ENCODE measurements at places on chromosomes 2 and 18. TPM values are rescaled to one million over a fixed set of nuclear protein-coding genes. Genes with fewer than 3 reads are reported as not detected.

DNA sequence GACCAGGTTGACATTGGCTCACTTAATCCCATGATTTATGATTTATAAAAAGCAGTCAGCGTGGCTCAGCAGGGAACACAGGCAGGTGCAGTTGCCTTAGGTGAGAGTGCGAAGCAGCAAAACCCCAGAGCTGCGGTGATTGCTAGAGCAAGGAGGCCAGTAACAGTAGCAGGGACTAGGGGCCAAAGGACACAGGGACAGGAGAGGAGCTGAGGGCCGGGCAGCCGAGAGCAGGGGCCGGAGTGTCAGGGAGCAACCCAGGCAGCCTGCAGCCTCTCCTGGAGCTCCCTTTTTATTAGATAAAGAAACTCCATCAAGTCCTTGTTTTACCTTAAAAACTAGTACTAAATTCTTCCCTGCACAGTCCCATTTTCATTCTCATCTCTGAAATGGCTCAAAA is 4.3 kb downstream of the MC2R start:
- DNase-seq = no peak

DNA sequence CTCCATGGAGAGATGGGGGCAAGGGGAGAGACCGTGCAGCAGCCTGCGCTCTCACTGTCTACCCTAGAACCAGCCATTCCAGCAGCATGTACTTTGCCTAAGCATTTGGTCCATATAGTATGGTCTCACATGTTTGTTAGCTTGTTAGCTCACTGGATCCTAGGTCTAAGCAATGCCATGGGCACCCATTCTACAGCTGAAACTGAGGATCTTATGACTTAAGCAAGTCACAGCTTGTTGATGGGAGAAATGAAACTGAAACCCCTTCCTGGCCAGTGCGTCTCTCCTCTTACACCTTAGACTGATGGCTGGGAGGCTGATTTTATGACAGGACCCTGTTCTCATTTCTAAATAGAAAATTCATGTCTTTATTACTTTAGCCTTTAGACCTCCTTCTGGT is 90.1 kb downstream of the EPAS1 start:
- no peak for DNase-seq

ITGA4 gene
- total RNA-seq = 1.4 TPM

DNA sequence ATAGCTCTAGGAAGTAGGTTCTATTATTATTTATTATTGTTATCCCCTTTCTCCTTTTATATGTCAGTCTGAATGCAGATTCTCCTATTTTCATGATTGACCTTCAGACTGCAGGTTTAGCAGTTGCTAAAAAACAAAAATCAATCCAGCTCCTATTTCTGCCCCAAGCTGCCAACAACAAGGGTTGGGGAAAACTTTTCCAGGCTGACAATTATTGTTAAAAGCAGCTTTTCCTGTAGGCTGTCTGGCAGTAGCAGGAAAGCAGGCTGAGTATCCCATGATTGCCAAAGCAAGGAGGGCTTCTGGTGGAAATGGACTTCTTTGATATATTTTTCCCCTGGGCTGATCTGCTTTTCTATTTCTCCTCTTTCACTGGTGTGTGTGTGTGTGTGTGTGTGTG is 78.0 kb upstream of the CTLA4 start:
- no peak for DNase-seq

ITGA6 gene
- 30.0 TPM for total RNA-seq

DNA sequence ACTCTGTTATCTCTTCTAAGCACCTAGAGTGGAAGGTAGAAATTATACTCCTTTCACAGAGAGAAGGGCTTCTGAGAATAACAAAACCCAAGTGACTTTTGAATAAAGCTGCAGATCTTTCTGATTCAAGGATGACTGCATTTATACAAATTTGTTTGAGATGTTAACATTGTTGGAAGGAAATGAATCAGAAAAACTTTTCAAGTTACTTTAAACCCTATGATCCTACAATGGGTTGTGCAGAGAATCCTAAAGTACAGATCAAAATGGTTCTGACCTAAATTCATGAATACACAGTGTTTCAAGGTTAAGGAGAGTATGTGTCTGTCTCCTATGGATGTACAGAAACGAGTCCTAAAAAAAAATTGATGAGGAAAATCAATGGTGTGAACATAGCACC is 1.8 kb downstream of the RFTN2 start:
- no peak for DNase-seq

UPP2 gene
- total RNA-seq = not detected

- DNase-seq = no peak
These were observed 124.8 kb downstream of the TTC32 start for GRCh38 chr2:19776941-19777514.

INHBB gene
- total RNA-seq = 1.4 TPM

DNA sequence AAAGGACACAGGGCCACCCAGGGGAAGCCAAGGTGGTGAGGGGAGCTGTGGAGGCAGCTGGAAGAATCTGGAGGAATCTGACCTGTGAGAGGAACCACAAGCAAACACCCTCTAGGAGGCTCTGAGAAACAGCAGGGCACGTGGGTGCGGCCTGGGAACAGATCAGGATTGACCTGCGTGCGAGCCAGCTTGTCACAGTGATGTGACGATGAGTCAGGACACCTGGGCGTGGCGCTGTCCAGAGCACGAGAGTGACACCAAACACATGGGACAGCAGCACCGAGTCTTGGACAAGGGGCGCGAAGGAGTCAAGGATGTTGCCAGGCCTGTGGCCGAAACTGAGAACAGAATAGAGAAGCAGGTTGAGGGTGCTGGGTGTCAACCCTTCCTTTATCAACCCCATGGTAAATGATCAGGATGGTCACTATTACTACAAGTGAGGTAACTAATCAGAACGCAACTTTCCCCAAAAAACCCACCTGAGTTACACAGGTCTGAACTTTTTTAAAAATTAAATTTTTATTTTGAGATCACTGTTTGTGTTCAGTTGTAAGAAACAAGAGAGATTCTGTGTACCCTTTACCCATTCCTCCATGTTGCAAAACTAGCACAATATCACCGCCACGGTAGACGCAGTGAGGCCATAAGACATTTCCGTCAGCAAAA is 637 bp upstream of the SFT2D3 start:
- DNase-seq = peak; percentile 82

DNA sequence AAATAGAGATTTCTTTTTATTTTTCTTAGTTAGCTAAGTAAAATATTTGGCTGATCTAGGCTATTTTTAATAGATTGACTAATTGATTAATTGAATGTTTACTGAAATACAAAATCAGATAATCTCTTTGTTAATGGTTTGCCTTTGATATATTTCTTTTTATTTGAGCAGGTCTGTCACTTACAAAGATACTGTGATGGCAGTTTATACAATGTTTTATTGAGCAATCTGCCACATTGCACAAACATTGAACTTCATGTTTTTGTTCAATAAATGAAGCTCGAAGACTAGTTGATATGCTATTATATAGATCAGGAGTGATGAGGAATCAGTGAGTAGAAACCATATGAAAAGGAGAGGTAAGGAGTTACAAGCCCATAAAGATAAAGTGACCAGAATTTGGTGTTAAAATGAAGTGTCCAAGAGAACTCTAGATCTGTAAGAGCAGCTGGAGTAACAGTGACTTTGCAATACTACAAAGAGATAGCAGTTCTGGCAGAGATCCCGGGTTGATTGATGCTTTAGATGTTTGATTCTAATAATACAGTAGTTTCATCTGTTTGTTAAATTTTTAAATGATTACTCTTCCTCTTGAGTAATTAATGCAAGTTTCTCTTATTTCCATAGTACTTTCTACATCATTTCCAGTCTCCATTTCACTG is 574.2 kb downstream of the CCDC85A start:
- DNase-seq = no peak

GRCh38 chr2:15049096-15049993 is 416.8 kb downstream of the LRATD1 start:
- DNase-seq = no peak

DNA sequence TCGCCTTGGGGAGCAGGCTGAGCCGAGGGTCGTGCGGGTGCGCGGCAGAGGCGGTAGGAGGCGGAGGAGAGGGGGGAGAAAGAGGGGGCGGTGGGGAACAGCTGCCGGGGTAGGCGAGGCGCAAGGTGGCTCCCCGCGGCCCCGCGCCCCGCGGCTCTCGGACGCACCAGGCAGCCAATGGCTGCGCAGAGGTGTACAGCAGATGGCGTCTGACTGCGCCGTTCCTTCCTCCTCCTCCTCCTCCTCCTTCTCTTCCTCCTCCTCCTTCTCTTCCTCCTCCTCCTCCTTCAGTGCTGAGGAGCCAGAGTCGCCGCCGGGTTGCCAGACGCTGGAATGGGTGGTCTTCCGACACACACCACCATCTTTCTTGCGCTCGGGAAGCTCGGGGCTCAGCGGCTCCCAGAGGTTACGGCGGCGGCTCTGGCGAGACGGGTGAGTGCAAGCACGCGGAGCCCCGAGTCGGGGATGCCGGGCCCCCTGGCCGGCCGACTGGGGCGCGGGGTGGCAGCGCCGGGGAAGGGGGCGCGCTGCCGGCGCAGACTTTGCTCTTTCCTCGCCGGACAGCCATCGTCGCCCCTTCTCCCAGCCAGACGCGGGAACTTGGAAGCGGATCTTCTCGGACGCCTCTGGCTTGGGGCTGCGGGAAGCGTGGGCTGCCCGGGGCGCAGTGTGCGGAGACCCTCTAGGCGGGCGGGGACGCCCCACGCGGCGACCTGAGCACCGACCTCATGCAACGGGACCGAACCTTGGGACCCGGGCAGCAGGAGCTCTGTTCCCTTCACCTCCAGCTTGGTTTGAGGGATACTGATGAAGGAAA is at the start of gene THSD7B:
Gene THSD7B, plus strand, starts transcription at position 290 of the 817 bp plus-strand sequence. CDS start 116,634 bp downstream, outside the sequence.
- DNase-seq = peak; percentile 59

BBS5 gene
- total RNA-seq = 8.3 TPM

SLC4A3 gene
- total RNA-seq = 344 TPM

DNAH6 gene
- total RNA-seq = 0.26 TPM

RAX gene
- total RNA-seq = not detected

- peak; percentile 74 for DNase-seq
These were observed 14.6 kb upstream of the ACOXL start for GRCh38 chr2:110717734-110718133.

GRCh38 chr2:44713170-44713569 is 228.3 kb upstream of the SIX3 start:
- no peak for DNase-seq

MAL gene
- 10.0 TPM for total RNA-seq

- no peak for DNase-seq
These were observed 99.7 kb downstream of the MEP1B start for GRCh38 chr18:32289483-32290075.

MEIS1 gene
- 41.2 TPM for total RNA-seq

GALNT13 gene
- total RNA-seq = 4.1 TPM

- DNase-seq = no peak
These were observed 13.2 kb upstream of the AGAP1 start for GRCh38 chr2:235480614-235481013.

GRCh38 chr2:15142069-15142689 is 419.0 kb downstream of the NBAS start:
- no peak for DNase-seq

Data from right cardiac atrium (tissue), 5 donors.